ENCODE measurements at places on chromosomes 1 and 21.

DNA sequence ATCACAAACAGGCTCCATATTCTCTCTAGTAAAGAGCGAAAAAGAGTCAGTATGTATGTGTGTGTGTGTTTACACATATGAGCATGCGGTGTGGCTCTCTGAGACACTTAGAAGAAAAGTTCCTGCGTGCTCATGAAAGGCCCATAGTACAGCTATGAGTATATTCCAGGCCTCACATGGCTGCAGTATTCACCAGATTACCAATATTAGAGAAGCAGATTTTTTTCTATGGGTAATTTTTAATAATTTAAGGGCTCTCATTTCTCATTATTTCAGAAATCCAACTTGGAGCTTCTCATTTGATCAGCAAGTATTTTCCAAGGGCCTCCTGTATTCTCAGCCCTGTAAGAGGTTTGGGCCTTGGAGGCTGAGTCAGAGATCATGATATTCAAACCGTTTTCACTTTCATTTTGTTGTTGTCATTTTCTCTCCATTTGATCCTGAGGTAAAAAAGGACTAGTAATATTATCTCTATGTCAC is 232.9 kb upstream of the SGIP1 start:
- DNase-seq: no peak

DNA sequence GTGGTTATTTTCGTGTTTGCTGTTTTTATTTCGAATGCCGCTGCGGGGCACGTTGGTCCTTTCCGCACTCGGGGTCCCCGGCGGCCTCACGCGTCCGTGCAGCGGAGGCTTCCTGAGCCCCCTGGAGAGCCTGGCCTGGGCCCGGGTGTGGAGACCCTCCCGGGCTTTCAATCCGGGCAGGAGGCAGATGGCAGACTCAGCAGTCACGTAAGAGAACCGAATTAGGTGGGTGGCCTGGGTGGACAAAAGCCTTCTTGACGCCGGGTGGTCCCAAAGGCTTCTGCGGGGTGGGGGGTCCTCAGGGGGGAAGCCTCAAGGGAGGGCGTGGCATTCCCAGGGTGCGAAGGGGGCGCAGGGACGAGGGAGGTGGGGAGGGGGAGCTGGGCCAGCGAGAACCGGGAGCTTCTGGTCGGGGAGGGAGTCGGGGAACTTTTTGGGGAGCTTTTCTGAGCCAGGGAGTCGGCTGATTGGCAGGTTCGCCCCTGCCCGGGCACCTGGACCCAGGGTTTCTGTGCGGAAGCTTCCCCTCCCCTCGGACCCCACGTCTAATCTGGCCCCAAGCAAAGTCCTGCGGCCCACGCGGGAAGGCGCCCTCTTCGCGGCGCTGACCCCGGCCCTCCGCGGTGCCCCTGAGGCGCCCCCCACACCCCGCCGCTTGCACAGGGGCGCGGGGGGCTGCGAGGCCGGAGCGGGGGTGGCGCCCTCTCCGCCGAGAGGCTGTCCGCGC is 1.3 kb upstream of the HES4 start:
- DNase-seq: no peak

GRCh38 chr1:246329900-246330299 is 177.2 kb downstream of the SMYD3 start:
- no peak for DNase-seq

DNA sequence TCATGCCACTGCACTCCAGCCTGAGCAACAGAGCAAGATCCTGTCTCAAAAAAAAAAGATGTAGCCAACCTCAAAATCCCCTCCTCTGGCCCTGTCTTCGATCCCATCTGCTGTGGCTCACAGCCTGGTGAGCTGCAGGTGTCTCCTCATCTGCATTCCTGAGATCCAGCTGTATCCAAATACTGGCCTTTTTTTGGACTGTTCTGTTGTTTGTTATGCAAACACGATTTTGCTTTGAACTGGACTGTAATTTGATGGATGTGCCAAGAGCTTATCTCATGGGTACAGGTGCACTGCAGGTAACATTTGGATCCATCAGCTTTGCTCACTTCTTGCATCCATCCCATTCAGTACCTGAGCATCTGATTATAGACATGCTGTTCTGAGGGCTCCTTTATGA is 14.1 kb upstream of the FAM43B start:
- no peak for DNase-seq

GRCh38 chr1:110771245-110772022 is 96.7 kb upstream of the KCNA3 start:
- no peak for DNase-seq

- no peak for DNase-seq
Observed at GRCh38 chr1:93963585-93963984, 54.4 kb upstream of the GCLM start.

DNA sequence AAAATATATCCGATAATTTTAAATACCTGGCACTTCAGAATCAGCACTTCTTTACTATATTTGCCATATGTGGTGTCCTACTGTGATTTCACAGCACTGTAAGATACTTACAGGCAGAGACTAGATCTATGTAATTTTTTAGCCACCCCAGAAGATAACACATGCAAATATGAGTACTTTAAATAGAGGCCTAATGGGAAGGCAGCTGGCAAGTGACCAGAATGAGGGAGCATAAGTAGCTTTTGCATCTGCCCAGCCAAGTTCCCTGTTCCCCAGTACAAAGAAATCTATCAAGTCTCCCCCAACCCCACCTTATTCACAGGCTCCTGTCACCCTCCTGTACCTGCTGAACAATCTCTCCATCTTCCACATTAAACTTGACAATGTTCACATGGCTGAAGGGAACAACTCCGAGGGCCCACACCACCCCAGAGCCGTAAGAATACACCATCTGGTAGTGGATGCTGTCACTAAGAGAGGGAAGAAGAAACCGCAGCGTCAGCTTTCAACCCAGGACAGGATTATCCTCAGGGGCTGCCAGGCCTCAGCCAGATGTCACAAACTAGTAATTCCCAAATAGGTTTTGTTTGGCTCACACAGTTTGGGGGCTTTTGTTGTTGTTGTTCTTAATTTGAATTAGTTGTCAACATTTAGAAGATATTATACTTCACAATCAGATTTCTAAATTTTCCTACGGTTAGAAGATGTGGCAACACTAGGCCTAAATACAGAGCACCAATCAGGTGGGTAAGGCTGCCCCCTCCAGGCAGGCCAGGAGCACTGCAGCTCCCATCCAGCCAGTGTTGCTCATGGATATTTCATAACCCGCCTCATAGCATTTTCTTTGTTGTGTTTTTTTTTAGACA is 10.4 kb downstream of the EMC1 start:
- peak; percentile 25 for DNase-seq
